Cerebellar nuclear complex (tissue), 1 donor: ENCODE measurements at places on chromosomes 13 and 19.
A peak's percentile ranks its signal among the peaks of the same experiment; 100 is the strongest.

- no peak for DNase-seq
These were observed 159.2 kb downstream of the SLC7A1 start for GRCh38 chr13:29436291-29436690.

- DNase-seq: peak; percentile 91
These were observed 1.0 kb downstream of the CLDND2 start for GRCh38 chr19:51367565-51368365.

- DNase-seq: no peak
These were observed 151.3 kb downstream of the CYSLTR2 start for GRCh38 chr13:48804821-48805601.

DNA sequence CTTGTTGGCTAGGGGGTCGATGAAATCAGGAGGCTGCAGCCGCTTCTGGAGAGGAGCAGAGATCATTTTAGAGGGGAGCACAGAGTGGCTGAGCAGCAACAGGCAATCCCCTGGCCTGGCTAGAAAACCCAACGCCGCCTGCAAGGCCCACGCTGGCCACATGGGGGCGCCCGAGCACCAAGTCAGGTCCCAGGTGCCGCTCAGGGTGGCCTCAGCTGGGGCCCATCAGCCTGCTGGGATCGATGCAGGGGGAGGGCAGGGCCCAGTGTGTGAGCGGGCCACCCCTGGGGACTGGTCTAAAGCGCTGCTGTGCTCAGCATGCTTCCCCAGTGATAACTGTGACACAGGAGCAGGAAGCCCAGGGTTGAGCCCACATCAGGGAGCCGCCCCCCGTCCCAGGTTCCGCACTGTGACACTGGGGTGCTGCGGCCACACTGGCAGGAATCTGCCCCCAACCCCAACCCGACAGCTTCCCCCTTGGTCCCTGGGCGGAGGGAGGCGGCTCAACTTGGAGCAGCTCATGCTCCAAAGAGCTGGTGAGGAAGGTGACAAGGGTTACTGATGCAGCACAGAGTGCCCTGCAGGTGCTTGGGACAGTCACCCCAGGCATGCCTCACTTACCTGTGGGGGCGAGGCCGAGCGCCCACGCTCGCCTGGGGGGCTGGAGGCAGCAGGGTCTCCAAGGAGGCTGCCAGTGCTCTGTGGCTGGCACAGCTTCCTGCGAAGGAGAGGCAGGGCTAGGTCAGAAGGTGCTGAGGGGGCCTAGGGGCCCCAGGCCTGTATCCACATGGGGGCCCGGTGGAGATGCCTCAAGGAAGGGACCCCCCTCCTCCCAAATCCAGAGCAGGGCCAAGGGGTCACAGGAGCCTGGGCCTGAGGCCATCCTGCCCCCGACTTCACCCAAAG is 13.3 kb upstream of the ISYNA1 start:
- DNase-seq: peak; percentile 39

DNA sequence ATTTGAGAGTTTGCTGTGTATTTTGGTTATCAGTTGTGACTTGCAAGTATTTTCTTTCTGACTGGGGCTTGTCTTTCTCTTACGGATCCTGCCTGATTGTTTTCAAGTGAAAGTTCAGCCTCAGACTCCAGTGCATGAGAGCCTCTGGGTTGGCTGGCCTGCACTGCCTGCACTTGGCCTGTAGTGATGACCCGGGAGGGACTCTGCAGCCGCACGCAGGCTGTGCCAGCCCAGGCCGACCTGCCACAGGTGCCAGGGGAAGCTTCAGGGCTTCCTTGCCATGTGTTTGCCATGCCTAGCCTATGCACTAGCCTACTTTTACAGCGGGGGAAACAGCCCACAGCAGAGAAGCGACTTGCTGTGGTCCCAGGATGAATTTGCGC is 77.0 kb downstream of the KDM4B start:
- DNase-seq: no peak

DNA sequence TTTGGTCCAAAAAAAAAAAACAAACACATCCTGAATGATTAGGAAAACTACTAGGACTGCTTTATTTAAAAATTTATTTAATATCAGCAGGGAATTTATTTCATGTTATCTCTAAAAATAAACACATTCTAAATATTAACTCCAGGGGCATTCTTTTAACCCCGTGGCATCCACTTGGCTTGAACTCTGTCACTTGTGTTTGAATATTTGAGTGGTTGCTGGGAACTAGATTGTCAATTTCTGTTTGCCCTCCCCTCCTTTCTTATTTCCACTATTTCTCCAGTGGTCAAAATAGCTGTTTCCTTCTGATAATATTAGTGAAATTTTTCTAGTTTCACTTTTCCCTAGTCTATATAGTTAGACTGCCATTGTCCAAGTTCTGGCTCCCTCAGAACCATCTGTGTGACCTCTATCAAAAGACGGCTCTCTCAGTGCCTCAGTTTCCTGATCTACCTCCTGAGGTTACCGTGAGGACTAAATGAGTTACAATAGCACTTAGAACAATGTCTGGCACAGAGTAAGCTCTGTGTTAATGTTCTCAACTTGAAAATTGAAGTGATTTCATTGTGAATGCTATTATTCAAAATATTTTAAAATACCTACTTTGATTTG is 107.3 kb downstream of the FGF14 start:
- DNase-seq: no peak

DNA sequence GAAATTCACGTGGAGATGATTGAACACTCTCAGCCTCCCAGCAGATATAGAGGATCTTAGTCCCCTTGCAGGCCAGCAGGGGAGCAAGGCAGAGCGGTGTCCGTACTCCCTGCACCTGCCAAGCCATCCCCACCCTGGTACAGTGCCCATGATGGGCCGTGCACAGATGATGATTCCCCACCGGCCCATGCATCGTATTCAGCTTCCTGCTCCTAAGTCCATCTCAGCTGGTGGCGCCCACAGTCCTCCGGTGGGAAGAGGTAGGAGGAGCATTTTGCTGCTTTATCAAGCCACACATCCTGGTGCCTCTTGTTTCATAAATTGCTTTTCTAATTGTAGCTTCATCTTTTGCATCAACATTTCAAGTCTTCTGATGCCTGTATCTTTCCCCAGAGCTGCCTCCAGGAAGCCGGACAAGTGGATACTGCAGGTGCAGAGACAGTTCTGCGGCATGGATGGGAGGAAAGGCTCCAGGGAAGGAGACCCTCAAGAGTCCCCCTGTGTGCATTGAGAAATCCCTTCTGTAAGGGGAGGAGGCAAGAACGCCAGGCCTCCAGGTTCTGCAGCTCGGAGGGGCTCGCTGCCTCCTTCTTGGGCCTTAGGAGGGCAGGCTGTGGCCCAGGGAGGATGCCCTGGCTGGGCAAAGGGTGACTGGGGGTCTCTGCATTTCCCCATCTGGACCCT is 55.3 kb downstream of the F2RL3 start:
- DNase-seq: no peak

DNA sequence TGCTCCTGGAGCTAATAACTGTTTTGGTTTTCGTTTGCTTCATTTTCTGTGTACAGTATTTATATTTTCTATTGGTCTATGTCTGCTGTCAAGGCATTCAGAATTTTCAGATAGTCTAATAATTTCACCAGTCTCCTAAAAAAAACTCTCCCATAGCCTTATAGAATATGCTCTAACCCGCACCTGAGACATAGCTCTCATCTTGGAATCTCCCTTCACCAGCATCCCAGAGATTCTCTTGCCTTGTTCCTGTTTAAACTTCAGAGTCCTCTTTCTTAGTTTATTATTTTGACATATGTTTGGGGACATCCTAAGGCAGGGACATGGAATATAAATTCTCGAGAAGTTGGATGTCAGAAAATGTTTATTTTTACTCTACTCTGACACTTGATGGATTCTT is 58.3 kb upstream of the MED4 start:
- no peak for DNase-seq

DNA sequence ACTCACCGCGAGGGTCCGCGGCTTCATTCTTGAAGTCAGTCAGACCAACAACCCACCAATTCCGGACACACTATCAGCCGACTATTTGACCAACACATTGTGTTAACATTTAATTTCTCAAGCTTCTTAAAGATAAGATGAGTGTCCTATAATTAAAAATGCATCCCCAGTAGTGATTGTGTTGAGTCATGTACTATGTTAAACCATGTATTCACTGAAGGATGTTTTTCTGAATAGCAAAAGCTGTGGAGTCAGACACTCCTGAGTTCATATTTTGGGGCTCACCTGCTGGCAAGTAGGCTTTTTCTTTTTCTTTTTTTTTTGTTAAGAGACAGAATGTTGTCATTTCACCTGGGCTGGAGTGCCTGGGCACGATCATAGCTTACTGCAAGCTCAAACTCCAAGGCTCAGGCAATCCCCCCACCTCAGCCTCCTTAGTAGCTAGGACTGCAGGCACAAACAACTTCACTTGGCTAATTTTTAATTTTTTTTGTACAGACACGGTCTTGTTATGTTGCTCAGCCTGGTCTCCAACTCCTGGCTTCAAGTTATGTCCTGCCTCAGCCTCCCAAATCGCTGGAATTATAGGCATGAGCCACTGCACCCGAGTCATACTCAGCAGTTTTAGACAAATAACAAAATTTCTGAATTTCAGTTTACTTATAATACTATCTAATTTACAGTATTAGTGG is 606.9 kb downstream of the PCDH9 start:
- DNase-seq: no peak

- no peak for DNase-seq
These were observed 1450.5 kb downstream of the EFNB2 start for GRCh38 chr13:105084931-105085330.

GRCh38 chr13:54198911-54199310 is 1170.3 kb downstream of the OLFM4 start:
- DNase-seq: no peak

- DNase-seq: no peak
These were observed 24.4 kb downstream of the MARK4 start for GRCh38 chr19:45275370-45275971.

DNA sequence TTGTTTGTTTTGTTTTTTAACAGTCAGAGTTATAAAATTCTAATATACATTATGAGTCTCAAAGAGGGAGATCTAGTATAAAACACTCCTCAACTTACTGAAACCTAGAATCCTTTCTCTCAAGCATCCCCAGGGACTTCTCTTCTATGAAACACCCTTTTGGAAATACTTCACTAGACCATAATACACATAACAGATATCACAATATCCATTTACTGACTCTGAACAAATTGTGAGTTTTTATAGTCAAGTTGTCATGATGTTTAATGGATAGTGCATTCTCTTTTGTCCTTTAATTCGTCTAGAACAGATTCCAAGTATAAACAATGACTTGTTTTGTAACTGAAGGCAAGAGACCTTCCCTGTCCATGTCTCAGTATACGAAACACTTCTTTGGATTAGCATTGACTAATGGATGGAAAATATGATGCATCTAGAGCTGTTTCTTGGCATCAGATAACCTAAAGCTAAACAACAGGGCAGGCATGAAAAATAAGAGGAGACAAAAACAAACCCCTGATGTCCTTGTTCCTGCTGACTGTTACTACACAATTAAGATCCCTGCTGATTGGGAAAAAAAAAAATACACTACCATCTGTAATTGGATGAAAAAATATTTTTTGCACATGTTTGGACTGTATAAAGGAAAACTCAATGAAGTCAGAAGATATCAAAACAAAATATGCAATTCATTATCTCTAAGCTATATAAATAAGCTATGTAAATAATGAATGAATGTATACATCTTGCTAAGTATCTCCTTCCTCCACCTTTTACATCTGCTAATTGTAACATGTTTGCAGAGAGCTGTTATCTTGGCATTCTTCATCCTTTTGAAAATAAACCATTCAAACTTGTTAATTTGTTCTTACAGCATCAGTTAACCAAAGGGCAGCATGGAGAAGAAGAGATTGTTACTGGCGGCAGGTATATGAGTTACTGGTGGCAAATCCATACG is 214.2 kb downstream of the LACC1 start:
- DNase-seq: no peak

- no peak for DNase-seq
These were observed 696 bp upstream of the SAMD1 start for GRCh38 chr19:14091081-14091812.

DNA sequence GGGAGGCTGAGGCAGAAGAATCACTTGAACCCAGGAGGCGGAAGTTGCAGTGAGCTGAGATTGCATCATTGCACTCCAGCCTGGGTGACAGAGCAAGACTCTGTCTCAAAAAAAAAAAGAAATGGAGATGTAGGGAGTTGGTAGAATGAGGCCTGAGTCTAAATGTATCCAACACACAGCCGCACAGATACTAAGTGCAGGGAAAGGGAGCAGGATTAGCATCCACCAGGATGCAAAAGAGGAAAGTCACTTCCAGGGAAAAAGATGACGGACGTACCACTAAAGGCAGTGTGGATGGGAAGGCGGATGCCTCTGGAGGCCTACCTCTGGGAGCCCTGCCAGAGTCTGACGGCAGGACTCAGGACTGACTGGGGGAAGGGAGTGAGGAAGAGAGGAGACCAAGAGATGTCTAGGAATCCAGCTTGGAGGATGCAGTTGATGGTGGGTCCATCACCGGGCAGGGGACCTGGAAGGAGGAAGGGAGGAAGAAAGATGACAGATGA is 6.8 kb downstream of the FAM98C start:
- no peak for DNase-seq

GRCh38 chr13:106156468-106156867 is 379.0 kb downstream of the EFNB2 start:
- DNase-seq: no peak

- DNase-seq: no peak
These were observed at the start of gene TBCB for GRCh38 chr19:36115453-36116343. TSS of gene TBCB (plus strand) at chr19:36115468. CDS start at chr19:36115561, 93 bp downstream.

- DNase-seq: no peak
These were observed 1503.1 kb downstream of the PCDH9 start for GRCh38 chr13:65727070-65727469.

DNA sequence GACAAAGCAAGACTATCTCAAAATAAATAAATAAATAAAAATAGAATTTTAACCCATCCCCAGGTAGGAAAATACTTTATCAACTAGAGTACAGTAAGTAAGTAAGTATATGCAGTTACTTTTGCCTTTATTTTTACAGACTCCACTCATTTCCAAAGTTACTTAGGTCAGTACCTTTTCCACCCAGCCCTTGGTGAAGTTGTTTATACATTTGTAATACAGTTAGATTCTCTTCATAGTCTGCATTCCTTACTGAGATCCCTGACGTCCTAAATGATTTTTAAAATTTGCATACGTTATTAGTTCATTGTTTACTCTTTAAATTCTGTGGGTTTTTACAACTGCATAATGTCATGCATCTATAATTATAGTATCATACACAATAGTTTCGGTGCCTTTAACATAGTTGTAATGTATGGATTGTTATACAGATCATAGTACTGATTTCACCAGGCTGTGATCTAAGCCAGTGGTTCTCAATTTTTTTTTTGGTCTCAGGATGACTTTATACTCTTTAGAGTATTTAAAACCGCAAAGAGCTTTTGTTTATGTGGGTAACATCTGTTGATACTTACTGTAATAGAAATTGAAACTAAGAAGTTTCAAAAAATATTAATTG is 10.4 kb downstream of the SETDB2 start:
- DNase-seq: no peak

DNA sequence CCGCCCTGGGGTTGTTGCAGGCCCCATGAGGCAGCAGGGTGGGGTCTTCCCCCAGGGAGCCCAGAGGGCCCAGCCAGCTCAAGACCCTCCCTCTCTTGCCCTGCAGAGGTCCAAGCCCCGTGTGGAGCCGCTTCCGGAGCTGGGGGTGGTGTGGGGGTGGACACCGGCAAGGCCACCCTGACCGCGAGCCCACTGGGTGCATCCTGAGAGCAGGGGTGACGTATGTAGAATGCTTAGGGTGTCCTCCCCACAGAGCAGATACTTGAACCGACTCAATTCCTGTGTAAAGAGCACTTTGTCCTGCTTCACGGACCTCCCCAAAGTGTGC is 14.8 kb downstream of the UBXN6 start:
- DNase-seq: no peak

- DNase-seq: no peak
These were observed 125.2 kb downstream of the POU4F1 start for GRCh38 chr13:78478183-78478582.

- DNase-seq: no peak
These were observed 56.7 kb downstream of the AKAP11 start for GRCh38 chr13:42328672-42329071.
